ENCODE measurements at places on chromosomes 5 and 9.

GRCh38 chr9:107711542-107711941 lies 222.0 kb upstream of the KLF4 start:
- DNase-seq = peak; percentile 26

DNA sequence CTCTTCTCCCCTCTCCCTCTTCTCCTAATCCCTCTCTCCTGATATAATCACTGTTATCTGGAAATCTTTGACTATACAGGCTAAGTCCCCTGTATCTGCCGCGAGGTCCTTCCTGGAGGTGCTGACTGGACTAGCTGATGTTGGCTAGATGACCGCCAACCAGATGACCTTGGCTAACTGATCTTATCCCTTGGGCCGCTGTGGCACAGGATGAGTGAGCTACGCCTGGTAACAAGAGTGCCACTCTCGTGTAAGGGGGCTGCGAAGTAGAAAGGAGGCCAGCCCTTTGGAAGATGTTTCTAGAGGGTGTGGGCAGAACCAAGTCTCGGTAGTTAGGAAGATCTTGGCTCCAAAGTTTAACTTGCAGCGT lies 345 bp upstream of the PRRC1 start:
- no peak for DNase-seq

DNA sequence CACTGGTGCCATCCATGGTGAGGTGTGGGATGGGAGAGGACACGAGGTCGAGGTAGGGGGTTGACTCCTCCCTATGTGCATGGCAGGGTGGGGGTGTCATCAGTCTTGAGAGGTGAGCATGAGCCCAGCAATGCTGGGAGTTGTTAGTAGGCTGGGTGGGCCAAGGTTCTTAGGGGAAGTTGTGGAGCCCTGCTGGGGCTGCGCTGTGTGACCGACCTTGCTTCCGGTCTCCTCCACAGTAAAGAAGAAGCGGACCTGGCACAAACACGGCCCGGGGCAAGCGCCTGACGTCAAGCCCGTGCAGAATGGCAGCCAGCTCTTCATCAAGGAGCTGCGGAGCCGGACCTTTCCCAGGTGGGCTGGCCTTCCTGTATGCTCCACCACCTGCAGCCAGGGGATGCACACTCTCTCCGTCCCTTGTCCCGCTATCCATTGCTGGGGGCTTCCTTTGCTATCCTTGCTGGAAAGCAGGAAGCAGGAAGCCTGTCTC lies 59.8 kb downstream of the PHF2 start:
- peak; percentile 8 for DNase-seq

DNA sequence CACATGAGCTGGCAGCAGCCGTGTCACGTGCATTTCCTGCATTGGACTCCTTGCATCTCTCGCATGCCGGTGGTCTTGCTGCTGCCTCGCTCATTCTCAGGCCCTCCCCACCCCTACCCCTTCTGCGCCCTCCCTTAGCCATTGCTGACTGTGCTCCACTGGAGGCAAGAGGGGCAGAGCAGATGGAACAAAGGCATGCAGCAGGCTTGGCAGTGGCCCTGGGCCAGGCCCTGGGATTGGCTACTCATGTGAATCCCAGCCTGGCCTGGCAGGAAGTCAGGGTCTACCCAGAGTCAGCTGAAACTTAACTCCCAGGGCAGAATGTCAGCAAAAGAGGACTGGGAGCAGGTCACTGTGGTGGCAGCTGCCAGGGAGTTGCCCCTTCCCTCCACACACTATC lies 62.3 kb downstream of the TSTD2 start:
- peak; percentile 45 for DNase-seq

- DNase-seq = no peak
Measured at GRCh38 chr5:150443242-150444075, 6.1 kb downstream of the RPS14 start.

- DNase-seq = no peak
Measured at GRCh38 chr5:87997662-87998061, 271.0 kb downstream of the TMEM161B start.

GRCh38 chr5:81097713-81098112 lies 135.4 kb upstream of the CKMT2 start:
- no peak for DNase-seq

DNA sequence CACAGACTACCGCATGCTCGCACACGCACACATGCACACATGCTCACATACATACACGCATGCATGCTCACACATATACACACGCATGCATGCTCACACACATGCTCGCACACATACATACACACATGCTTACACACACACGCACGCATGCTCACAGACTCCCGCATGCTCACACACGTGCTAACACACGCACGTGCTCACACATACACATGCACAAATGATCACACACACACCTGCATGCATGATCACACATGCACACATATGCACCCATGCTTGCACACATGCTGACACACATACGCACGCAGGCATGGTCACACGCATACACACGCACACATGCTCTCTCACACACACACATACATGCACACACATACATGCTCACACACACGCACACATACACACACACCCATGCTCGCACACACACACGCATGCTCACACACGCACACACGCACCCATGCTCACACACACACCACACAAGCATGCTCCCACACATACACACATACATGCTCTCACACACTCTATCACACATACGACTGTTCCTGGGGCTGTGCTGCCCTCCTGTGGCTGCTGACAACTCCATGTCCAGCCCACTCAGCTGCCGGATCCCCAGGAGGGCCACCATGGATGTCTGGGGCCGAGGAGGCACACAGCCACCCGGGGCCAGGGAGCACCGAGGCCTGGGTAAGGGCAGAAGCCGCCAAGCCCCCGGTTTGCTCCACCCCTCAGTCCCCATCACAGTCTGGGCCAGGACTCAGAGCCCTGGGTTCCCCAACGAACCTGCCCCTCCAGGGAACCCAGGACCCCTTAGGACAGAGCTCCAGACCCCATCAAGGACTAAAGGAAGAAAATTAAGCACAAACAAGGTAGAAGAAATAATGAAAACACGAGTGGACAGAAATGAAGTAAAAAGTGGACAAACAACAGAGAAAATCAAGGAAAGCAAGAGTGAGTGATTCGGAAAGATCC lies 31.4 kb upstream of the EGFL7 start:
- DNase-seq = peak; percentile 74

GRCh38 chr9:223152-223551 lies 8.5 kb downstream of the DOCK8 start:
- no peak for DNase-seq

DNA sequence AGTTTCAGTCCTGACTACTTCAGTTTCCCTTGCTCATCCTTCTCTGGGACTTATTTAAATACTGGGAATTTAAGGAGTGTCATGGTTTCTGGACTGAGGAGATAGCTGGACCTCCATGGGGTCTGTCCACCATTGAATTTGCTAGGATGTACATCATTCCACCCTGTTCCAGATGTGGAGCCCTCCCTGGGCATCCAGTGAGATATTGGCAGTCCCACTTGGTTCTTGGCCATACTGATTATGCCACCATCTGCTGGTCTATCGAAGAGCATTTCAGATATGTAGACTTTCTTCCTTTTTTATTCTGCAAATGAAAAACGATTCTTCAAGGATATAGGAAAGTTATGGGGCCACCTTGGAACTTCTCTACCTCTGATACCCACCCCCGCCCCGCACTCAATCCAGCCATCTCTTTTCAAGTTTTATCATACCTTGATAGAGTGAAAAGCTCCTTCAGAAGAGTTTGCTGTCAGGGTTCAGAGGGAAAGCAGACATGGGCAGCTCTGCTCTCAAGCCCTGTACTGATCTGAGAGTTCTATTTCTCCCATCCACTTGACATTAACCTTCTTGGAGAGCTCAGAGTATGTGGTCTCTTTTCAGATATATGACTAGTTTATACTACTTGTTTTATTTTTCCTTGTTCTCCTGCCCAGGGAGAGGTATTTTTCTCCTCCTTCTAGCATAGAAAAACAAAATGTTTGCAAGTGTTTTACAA lies 490.7 kb upstream of the SGCD start:
- no peak for DNase-seq

- DNase-seq = peak; percentile 75
Measured at GRCh38 chr5:138975098-138975847, 100.1 kb upstream of the LRRTM2 start.

- DNase-seq = no peak
Measured at GRCh38 chr9:133869674-133870405, 122.3 kb downstream of the VAV2 start.

GRCh38 chr5:68253624-68254585 lies 38.3 kb downstream of the PIK3R1 start:
- DNase-seq = no peak

GRCh38 chr5:125317536-125317995 lies 571.1 kb upstream of the ZNF608 start:
- no peak for DNase-seq

DNA sequence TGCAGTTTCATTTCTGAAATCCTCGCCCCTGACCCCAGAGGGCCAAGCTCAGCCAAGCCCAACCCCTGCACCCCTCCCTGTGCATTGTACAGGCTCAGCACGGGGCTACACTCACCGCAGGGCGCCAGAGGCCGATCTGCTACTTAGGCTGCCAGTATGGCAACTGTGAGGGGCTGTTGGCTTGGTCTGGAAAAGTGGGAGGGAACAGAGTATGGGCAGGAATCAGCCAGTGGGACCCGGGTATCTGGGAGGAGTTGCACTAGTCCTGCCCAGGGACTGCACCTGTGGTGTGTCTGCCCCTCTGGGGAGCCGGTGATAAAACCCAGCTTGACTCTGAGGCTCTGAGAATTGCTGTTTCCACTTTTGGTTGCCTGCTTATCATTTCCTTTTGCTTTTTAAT lies 167.4 kb upstream of the KIF2A start:
- no peak for DNase-seq

DNA sequence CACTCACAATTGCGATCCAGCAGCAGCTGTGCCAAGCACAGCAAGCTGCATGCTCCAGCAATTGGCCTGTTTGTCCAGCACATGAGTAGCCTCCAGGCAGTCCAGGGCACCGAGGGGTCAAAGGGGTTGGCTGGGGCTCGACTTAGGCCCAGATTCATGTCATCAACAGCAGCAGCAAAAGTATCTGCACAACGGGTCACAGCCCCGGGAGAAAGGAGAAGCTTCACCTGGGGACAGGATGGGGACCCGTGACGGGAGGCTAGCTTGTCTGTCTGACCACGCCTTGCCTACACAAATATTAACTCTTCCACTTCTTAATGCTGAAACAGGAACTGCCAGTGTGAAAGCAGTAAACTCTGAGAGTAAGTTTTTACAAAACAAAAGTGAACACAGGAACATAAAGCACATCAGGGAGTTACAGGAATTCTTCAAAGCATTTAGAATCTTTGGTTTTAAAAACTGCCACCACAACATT lies 191.2 kb downstream of the PIK3R1 start:
- no peak for DNase-seq
